Panc1 (cell line): ENCODE measurements at places on chromosomes 1 and 21.

- no peak for DNase-seq
Observed at GRCh38 chr1:42999308-42999707, 40.6 kb upstream of the SLC2A1 start.

DNA sequence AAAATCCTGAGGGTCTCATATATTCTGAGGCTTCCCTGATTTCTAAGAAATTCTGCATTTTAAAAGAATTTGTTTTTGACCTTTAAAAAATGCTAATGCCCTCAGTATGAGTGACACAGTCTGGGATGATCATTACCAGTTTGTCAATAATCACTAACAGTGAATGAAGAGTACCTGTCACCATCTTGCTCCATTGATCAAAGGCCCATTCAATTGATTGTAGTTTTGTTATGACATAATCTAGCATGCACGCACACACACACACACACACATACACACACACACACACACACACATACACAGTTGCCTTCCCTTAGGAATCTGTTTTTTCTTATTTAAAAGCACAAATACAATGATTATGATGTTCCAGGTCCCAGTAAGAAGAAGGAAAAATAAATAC lies 250.4 kb downstream of the NFIA start:
- DNase-seq = no peak

DNA sequence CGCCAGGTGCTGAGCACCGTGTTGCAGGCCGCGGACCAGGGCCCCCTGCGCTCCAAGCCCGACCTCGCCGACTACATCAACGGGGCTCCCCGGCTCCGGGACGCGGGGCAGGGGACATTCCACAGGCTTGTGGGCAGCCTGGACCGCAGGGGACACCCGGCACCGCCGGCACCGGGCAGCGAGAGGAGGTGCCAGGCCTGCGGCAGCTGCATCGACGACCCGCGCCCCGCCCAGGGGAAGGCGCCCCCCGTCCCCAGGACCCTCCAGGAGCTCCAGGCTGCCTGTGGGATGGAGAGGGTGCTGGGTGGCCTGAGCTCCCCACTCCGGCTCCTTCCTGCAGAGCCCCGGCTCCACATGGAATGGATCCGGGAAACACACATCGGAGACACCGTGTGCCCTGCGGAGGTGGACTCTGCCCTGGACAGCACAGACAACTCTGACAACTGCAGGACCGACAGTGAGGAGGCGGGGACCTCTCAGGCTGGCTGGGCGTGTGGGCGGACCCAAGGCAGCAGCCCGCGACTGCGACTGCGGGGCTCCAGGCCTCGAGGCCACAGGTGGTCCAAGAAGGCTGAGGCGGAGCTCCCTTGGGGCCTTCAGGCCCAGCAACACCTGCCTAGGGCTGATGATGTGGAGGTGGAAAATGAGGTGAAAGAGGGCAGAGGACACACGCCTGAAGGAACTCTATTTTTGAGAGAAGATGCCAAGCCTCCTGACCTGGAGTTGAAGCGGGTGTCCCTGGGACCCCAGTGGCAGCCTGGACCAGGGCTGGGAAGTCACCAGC lies 22.8 kb downstream of the KIAA1614 start:
- DNase-seq = no peak

DNA sequence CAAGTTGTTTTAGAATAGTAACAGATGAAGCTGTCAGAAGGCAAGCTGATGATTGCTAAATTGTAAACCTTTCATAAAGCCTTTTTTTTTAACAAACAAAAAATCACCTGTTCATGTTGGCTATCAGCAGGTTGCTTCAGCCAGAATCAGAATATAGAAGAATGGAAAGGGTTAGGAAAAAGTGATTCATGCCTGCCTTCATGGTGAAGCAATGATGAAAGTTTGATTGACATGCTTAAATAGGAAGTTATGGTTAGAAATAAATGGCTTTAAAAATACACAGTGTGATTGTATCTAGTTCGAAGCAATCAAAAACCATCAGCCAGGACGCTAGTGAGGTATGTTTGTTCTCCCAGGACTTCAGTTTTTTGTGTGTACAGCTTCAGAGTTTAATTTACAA lies 37.9 kb downstream of the GABPA start:
- no peak for DNase-seq

DNA sequence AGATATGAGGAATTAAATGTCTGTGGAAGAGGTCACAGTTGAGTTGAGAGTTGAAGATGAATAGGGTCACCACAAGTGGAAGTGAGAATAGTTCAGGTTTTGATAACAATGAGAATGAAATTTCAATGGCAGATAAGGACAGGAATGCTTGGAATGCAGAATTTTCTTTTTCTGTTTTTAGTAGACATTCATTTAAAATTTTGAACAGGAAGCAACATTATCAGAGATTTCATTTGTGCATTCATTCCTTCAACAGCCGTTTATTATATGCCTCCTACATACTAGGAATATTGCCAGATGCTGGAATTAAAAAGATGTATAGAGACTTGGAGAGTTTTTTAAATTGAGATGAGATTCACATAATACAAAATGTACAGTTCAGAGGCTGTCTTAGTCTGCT lies 126.8 kb downstream of the ITSN1 start:
- DNase-seq = no peak

DNA sequence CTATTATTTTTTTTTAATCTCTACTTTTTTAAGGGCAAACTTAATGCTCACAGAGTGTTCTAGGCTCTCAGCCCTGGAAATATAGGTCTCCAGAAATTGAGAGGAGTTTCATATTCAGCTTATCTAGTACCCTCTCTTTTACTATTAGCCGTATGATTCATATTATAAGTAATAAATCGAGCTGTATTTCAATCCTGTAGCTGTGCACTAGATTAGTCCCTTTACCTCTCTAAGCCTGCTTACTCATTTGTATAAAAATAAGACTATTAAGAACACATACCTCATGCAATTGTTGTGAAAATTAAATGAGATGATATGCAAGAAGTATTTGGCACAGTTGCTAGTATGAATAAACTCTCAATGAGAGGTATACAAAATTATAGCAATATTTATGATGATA lies 128.2 kb upstream of the HOOK1 start:
- DNase-seq = no peak

DNA sequence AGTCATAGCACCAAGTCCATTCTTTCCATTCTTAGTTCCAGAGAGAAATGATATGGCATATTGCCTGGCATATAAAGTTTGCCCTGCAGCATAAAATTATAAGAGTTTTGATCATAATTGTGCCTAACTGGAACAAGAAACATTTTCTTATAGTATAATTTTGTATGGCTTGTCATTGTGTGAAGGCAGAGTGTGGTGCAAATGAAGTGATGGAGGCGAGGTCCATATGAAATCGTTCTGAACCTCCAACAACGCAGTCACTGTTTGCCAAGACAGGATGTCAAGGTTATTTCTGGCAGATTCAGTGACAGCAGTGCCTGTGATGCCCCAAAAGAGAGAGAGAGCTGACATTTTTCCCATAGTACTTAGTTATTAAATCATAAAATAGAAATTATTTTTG lies 584.0 kb downstream of the ADGRL2 start:
- DNase-seq = no peak

- no peak for DNase-seq
Observed at GRCh38 chr1:38727684-38728584, 131.6 kb downstream of the RRAGC start.

DNA sequence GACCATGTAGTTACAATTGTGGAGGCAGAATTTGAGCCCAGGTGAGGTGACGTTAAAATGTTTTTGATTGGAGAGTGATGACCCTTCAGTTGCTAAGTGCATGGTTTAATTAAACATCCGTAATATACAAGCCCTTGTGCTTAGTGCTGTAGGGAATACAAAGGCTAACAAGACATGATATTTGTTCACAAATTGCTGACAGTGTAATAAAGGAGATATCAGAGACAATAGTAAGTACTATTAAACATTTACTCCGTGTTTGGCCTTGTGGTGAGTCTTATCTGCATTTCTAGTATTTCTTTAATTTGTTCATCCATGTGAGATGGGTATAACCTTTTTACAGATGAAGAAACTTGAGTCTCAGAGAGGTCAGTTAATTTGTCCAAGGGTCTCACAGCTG lies 37.9 kb downstream of the RLF start:
- no peak for DNase-seq

DNA sequence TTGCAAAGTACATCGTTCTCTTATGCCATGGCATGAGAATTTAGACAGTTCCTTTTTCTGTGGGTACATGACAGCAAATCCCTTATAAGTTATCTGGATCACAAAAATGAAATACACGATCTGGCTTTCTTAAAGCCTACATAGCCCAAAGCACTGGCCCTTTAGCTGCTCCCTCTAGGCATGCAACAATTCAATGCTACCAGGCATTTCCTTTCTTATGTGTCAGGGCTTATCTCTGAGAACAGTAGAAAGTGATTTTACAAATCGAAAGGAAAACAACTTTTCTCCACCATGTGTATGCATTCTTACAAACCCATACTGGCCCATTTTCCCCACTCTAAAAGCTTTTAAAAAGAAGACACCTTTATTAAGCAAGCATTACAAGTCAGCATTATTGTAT lies 139.7 kb downstream of the GRIK1 start:
- DNase-seq = no peak

DNA sequence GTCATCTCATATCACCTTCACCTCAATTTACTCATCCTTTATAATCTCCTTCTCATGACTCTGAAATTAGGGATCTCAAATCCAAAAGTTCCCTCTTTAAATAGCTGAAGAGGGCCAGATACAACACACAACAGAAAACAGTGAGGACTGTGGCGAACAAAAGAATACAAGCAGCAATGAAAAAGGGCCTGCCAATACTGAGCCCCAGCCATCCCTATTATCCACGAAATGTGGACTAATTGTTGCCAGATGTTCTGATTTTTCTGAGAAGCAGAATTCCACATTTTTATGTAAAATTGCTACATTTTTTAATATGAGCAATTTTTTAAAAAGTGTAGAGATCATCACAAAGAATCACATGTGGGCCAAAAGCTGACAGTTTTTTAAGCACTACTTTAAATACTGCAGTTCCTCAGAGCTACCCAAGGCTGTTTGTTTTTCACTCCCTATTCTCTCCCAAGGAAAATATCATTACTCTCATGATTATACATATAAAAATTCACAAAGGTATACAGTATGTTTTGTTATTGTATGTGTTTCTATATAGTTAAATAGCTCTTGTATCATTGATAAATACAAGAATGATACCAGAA lies 90.0 kb downstream of the ASH1L start:
- no peak for DNase-seq

DNA sequence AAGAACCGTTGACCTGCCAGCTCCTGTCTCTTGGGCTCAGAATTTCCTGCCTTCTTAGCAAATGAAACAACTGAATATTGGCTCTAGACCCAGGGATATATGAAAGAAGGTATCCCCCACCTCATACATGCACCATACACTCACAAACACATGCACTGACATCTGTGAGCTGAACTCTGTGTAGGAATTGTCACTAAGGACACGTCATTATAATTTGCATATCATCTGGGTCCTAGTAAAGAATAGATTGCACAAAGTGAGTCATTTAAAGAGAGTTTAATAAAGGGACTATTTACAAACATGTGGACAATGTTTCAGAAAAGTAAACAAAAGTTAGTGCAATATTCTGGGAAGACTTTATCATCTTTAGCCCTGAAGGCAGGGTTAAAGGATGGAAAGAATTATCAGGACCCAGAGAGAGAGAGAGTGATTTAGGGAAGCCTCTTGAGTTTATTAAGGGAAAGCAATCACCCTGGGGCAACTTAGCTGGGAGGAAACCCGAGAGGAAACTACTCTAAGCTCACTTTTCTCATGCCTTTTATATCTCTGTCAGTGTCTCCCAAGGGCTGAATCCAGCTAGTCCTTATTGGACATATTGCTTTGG lies 74.1 kb upstream of the PLA2G4A start:
- no peak for DNase-seq

- DNase-seq = no peak
Observed at GRCh38 chr1:150764617-150765101, 919 bp downstream of the CTSS start.

DNA sequence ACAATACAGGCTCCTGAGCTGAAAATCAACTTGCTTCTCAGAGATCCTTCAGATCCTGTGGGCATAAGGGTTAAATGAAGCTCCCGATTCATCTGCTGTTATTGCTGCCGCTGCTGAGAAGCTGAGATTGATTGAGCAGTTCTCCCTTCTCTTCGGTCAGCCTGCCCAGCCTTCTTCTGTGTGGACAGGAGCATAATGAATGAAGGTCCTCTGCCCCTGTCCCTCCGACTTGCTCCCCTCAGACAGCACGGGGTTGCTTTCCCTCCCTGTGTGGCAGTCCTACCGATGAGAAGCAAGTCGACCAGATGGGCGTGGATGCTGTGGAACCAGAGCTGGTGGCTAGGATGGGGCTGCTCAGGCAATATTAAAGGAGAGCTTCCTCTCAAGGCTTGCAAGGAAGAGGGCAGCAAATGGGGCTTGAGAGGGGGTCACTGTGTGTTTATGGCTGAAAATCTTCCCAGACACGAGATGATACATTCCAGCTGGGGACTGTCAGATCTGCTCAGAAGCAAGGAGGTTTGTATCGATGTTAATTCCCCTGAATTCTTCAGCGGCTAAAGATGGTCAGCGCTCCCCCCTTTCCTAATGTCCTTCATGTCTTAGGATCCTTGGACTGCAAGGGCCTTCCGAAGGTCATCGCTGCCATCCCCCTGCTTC lies 63.9 kb upstream of the GOLT1A start:
- DNase-seq = no peak

DNA sequence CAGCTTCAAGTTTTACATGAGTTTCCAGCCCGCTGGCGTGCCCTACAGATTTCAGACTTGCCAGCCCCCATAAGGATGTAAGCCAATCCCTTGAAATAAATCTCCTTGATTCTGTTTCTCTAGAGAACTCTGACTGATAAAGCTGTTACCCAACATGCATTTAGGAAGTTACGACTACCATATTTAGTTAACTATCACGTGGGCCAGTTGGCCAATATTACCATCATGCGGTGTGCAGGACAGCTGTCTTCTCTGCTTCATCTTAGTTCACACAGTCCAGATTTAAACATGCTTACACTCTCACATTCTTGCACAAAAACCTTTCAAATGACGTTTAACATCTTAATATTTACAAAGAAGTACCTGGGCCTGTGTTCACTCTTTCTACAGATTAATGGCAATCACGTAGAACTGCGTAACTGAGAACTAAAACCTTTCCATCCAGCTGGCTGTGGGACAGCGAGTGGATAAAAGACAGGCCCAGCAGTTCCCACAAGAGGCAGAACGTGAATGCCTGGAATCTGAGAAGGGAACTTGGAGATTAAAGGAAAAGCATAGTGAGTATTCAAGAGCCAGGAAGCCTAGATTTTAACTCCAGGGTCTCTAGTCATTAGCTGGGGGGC lies 20.8 kb downstream of the FAM177B start:
- DNase-seq = no peak

DNA sequence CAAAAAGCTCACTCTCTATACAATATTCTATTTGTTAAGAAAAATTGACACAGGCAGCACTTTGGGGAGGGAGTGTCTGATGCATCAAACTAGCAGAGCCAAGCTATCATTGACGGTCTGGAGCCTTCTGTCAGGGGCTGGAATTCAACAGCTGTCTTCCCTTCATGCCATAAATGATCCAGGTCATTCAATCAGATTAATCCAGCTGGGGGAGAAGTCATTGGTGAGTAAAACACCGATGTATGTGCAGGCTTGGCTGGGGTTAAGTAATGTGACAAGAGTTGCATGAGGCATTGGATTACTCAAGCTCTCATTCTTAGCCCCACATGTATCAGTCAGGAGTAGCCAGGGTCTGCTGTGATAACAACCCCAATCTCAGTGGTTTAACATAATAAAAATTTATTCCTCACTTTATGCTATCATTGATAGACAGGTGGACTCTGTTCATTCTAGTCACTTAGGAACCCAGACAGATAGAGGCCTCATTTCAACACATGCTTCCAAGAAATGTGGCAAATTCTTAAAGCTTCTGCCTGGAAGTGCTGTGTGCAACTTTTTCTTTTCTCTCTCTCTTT lies 118.1 kb upstream of the GADD45A start:
- DNase-seq = no peak
